ENCODE measurements at places on chromosomes 6 and 20. TPM values are rescaled to one million over a fixed set of nuclear protein-coding genes. Genes with fewer than 3 reads are reported as not detected.

DDO gene
- 3.6 TPM for total RNA-seq

TOX2 gene
- 2.2 TPM for total RNA-seq

EDN3 gene
- total RNA-seq = not detected

CST5 gene
- total RNA-seq = not detected

COL19A1 gene
- total RNA-seq = 2.6 TPM

ANKEF1 gene
- 2.5 TPM for total RNA-seq

WASF1 gene
- 6.6 TPM for total RNA-seq

TSBP1 gene
- total RNA-seq = not detected

EMILIN3 gene
- not detected for total RNA-seq

HUS1B gene
- total RNA-seq = 1.3 TPM

PSORS1C2 gene
- total RNA-seq = not detected

TGM3 gene
- total RNA-seq = not detected

PRKN gene
- total RNA-seq = 1.1 TPM

COL11A2 gene
- total RNA-seq = 0.13 TPM

NR2E1 gene
- total RNA-seq = not detected

HLA-DRB1 gene
- 1.3 TPM for total RNA-seq

PNLDC1 gene
- total RNA-seq = 0.20 TPM

SALL4 gene
- total RNA-seq = 0.07 TPM

FNDC11 gene
- total RNA-seq = 0.46 TPM

VEGFA gene
- 855 TPM for total RNA-seq

NXT1 gene
- 11.5 TPM for total RNA-seq
